ENCODE measurements at places on chromosomes 6 and 20.
A peak's percentile ranks its signal among the peaks of the same experiment; 100 is the strongest.

GRCh38 chr6:25192590-25193459, 86.3 kb upstream of the CARMIL1 start:
- DNase-seq = no peak

GRCh38 chr6:30100585-30101443, 12.1 kb downstream of the TRIM31 start:
- no peak for DNase-seq

DNA sequence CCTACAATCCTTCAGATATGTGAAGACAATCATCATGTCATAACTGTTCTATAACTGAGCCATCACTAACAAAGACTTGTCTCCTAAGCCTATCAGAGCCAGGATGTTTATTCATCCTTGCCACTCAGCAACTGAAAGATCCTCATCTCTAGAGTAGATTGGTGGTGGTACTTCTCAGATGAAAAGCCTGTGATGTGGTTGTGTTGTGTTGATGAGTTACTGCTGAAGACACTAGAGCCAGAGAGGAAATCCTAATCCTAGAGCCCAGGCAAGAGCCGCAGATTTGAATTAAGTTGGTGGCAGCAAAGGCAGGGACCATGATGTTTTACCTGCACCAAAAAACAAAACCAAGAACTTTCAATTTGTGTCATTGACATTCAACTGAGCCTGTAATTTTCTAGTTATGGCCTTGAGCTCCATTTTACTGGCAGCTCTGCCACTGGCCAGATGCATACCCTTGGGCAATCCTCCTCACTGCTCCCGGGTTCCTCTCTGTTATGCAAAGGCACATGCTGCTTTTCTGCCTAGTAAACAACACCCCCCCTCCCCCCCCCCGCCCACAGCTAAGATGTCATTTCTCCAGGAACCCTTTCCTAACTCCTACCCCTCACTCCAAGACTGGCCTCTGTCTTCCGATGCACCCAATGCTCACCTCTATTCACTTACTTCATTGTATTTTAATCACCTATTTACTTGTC, 50.2 kb upstream of the REV3L start:
- no peak for DNase-seq

DNA sequence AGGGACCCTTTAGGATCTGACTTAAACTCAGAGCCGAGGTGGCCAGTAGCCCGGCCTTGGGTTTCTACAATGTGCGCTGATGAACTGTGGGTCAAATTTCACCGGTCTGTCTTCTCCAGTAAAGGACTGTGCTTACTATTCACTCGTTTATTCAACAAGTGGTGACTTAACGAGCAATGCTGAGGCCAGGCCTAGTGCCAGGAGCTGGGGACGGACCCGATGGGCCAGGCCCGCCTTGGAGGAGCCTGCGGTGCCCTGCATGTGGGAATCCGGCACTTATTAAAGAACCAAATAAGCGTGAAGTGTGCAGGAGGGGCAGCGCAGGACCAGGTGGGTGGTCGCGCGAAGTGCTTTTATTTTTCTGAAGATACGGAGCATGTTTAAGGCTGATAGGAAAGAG, 24.0 kb downstream of the CTCFL start:
- DNase-seq = no peak

DNA sequence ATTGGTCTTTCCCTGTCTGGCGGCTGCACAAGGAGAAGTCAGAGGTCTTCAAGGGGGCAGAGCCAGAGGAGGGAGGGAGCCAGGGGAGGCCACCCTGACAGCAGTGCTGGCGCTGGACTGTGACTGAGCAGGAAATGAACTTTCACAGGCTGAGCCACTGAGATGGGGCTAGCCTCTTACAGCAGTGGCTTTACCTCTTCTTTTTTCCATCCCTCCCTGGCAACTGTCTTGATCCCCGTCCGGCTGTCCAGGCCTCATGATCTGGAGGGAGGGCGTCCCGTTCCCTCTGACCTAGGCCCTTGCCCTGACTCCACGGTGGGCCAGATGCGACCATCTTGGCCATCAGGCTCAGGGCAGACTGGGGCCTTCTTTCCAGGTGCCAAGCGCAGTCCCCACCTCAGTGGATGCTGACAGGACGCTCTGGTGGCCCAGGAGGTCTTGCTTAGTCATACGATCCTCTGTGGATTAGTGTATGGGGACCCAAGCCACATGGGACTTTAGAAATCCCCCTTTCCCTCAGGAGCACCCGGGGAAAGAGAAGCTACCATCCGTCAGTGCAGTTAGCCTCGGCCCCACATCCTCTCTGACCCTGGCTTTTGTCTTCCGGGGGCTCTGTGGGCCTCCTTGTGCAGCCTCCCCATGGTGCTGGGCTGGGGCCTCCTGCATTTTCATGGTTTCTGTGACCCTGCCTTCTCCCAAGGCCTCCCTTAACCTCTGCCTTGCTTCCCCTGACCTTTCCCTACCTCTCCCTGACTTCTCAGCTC, 57.4 kb upstream of the CCDC167 start:
- no peak for DNase-seq

DNA sequence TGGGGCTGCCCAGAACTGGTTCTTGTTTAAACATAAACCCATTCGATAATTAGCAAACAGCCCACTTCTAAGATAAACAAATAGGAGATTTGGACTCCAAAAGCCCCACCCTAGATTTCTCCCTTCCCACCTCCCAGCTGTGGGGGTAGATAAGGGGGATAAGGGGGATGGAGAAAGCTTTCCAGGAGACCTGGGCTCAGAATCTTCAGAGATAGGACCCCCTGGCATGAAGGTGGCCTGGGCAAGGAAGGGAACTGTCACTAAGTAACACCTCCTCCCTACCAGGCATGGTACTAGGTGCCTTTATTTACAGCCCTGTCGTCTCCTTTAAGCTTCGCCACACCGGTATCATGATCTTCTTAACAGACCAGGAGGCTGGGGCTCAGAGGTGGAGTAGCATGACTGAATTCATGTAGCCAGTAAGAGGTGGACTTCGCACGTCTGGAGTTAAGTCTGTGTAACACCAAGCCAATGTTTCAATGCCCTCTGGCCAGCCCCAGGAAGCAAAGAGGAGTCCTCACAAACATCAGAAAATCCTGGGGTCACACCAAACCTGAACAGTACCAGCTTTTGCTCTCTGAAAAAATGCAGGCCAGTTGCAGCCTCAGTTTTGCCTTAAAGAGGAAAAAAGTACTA, 4.6 kb downstream of the SDC4 start:
- no peak for DNase-seq

DNA sequence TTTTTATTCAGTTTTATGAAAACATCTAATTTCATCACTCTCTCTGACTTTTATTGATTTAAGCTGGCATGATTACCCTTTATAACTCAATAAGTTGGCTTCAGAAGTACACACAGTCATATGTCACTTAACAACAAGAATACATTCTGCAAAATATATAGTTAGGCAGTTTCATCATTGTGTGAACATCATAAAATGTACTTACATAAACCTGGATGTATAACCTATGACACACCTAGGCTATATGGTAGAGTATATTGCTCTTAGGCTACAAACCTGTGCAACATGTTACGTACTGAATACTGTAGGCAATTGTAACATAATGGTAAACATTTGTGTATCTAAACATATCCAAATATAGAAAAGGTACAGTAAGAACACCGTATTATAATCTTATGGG, 362.2 kb upstream of the BTBD3 start:
- no peak for DNase-seq

GRCh38 chr6:33297956-33298772, 578 bp downstream of the RGL2 start:
- peak; percentile 90 for DNase-seq

DNA sequence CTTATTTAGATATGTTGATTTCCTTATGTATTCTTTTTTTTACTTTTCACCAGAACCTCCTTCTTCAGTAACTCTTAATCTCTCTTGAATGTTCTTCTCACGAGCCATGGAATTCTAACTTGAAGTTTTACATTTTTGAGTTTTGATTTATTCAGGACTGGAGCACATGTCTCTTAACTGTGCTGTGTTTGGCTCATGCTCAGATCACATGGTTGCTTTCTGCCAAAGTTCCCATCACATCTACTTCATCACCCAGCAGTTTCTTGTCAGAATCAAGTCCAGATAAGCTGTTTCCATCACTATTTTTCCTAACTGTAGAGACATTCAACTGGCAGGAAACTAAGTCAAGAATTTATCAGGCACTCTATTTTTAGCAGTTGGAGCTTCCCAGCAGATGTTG, 31.7 kb downstream of the SLC35A1 start:
- DNase-seq = no peak

GRCh38 chr6:157944983-157945931, 36.4 kb upstream of the SYNJ2 start:
- no peak for DNase-seq

GRCh38 chr6:141403103-141403502, 729.6 kb upstream of the GJE1 start:
- DNase-seq = no peak

GRCh38 chr20:671252-672030, 4.2 kb downstream of the SCRT2 start:
- DNase-seq = no peak
